ENCODE measurements at places on chromosomes 3 and 15.

DNA sequence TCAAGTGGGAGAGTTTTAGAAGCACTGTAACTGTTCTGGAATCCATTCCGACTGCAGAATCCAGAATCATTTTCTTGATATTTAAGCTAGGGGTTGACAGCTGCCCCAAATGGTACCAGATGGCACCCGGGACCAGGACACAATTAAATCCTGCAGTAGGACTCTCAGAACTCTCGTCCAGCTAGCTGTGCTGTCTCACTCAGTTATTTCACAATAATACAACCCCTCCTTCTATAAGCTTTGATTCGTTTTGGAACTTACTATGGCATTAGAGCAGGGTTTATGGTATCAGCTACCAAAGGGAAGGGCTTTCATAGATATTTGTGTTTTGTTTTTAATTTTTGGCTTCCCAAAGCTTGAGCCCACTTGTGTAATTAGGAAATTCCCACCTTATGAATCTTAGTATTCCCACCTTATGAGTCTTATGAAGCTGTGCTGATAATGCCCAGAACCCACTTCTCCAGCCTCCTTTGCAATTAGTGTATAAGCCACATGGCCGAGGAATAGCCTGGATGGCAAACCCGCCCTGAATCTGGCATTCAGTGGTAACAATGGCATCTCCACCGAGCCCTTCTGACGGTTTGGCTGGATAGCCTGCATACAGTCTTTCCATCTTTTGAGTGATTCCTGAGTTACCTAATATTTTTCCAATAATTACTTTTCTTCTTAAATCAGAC, 120.1 kb downstream of the UACA start:
- peak; percentile 34 for DNase-seq

DNA sequence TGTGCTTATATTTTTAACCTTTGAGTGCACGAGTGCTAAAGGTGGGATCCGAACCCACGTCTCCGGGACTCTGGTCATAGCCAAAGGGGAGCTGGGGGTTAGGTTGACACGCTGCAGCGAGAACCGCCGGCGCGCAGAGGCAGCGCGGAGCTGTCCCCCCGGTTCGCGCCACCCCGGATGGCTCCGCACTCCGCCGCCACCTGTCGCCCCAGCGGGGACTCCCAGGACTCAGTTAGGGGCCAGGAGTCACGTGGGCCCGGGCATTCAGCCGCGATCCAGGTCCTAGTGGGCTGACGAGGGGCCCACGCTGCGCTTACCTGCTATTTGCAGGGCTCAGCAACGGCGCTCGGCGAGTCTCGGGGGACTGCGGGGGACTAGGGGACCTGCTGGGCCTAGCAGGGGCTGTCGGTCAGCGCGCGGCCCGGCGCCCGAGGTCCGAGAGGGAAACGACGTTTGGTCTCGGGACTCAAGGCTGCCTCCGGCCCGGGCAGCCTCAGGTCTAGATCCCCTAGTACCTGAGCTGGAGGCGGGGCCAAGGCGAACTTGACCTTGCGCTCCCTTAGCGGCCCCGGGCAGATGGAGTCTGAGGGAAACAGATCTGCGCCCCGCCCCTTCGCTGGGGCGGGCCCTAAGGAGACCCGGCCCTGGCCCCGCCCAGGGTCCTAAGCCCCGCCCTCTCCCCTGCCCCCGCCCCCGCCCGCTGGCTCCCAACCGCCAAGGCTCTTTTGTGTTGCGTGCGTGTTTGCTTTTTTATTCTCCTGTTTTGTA, at the start of gene NMNAT3:
TSS of gene NMNAT3 (minus strand) at position 585 of the 768 bp plus-strand sequence. CDS start 50,248 bp downstream, outside the sequence.
- peak; percentile 89 for DNase-seq

- no peak for DNase-seq
Observed at GRCh38 chr3:115708540-115708939, 85.2 kb downstream of the GAP43 start.

DNA sequence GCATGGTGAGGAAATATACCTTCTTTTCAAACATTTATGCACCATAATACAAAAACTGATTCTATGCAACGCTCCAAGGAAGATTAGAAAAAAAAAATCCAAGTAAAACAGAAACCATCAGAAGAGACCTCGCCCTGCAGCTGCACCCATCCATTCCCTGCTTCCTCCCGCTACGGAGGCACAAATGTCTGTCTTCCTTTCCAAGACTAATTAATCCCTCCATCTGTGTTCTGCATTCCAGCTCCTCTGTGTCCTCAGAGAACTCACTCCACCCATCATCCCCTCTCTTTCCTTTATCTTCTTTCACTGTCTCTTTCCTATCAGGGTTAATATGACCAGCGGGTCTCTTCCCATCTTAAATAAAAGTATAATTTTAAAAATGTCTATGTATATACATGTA, 196.1 kb downstream of the ADAMTSL3 start:
- DNase-seq = peak; percentile 76

GRCh38 chr3:62187022-62187431, 186.3 kb downstream of the FEZF2 start:
- DNase-seq = peak; percentile 46

DNA sequence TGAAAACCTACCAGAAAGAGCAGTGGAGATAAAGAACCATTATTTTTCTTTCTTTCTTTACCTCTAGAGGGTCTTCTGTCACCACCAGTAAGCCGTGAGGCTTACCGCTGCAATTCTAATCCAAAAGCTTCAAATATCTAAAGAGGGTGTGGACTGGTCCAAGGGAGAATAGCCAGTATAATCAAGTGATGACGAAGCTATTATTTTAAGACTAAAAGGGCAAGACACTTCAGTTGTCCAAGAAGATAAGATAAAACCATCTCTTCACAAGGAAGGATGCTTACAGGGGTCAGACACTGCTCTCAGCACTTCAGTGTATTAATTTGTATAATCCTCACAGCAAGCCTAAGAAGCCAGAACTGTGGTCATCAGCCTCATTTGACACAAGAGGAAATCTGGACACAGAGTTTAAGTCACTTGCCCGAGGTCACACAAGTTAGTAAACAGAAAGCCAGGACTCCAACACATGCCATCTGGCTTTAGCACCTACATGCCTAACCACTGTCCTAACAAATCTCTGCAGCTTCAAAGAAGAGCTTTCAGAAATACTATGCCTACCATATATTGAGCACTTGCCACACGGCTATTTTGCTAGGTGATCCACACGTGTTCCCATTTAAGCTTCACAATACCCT, 14.6 kb downstream of the HDC start:
- DNase-seq = no peak

GRCh38 chr3:179072100-179072438, 460 bp upstream of the ZMAT3 start:
- DNase-seq = no peak

- DNase-seq = no peak
Observed at GRCh38 chr15:33051528-33051927, 143.0 kb downstream of the FMN1 start.

DNA sequence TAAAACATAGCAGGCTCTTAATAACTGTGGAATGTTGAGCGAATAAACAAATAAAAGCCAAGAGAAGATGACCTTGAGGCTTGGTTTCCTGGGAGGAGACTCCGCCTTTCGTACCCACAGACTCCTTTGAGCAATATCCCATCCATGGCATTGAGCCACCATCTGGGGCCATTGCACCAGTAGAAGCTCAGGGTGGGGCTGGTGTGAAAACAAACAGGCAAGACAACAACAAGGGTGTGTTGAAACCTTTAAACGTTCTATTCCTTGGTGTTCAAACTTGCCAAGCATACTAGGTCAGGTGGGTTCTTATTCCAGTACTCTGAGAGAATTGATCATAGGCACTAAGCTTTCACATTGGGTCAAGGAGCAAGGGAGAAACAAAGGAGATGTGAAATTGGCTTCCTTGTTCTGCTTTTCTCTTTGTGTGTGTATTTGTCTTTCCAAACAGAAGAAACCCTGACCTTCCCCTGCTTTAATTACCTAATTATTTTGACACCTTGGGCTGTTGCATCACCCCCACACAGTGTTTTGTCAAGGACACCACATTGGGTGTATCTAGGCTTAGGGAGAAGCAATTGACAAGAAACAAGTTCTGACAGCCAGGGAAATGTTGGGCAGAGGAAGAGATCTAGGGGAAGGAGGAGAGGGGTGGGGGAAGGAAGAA, 105.1 kb upstream of the BCL6 start:
- DNase-seq = no peak

GRCh38 chr15:91376038-91376437, 276.0 kb downstream of the SV2B start:
- DNase-seq = no peak

GRCh38 chr3:29186982-29187725, 93.7 kb upstream of the RBMS3 start:
- DNase-seq = no peak

GRCh38 chr3:194983121-194983520, 287.8 kb downstream of the XXYLT1 start:
- DNase-seq = no peak

DNA sequence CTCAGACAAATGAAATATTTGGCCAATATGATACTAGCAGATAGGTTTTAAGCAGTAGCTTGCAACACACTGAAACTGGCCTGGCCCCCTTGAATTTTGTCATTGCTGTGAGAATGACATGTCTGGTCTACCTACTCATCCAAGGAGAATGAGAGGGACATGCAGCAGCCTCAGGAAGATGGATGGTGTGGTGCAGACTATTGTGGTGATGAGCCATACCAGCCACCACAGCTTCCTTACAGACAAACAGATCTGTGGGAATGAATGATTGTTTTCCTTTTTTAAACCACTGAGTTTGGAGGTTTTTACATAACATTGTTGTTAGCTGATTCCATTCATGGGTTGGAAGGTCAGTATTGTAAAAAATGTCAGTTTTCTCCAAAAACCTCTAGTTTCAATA, 133.7 kb upstream of the POU1F1 start:
- no peak for DNase-seq

GRCh38 chr3:171788546-171789351, 21.5 kb downstream of the PLD1 start:
- DNase-seq = peak; percentile 79

- no peak for DNase-seq
Observed at GRCh38 chr3:76051145-76051544, 265.8 kb upstream of the ZNF717 start.

DNA sequence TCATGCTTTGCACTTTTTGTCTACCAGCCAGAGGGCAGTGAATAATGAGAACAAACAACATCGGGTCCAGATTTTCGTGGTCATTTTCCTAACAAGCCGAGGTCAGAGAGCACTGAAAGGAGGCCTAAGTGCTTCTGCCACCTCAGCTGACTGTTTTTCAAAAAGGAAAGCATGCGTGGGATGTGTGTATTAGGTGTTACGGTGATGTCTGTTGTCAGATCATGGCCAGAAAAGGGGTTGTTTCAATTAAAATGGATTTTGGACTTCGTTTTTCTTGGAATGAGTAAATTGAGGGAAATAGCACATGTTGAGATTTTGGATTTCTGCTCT, 99.5 kb downstream of the APBA2 start:
- no peak for DNase-seq

DNA sequence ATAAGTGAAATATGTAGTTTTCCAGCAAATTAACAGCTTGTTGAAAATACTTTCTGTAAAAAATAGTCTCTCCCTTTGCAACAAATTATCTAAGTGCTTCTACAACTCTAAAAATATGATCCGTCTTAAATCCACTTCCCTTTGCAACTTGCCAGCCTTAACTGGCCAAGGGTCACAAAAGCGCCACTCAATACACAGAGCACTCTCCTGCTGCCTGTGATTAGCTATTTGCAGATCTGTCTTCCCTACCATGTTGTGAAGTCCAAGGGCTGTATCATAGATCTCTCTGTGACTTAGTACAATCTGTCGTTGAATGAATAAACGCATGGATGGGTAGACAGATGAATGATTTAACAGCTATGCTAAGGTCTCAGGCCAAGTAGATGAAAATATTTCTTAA, 76.2 kb downstream of the ITGB5 start:
- DNase-seq = no peak

DNA sequence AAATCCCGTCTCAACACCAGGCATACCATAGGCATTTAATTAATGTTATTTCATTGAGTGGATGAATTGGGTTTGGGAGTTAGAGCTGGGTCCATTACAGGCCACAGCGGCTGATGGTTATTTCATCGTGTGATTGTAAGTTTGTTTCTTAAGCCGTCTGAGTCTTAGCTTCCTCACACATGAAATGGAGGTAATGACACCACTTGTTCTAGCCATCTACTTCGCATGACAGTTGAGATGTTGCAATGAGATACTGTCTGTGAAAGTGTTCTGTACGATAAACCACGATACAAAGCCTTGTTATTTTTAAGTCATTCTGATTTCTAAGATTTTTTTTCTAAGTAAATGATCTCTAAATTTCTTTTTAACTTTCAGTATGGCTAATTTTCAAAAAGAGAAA, 8.6 kb upstream of the TP63 start:
- no peak for DNase-seq

GRCh38 chr3:139935016-139935865, at the start of gene CLSTN2:
CLSTN2 (plus strand) TSS chr3:139935185.
- peak; percentile 84 for DNase-seq

DNA sequence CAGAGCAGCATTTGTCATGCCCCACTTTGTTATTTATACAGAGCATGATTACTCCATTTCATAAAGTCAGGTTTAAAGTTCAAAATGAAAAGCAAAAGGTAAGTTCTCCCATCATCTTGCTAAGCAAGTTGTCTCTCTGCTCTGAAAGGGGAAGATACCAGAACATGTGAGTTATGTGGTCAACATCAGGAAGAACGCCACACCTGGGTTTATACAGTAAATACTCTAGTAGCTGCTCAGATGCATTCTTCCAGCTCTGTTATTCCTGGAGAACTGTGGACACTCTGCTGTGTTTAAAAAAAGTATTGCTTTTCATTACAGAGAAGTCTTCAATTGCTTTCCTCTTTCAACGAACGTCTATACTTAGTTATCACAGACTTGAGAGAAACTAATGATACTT, 145.7 kb downstream of the PLCL2 start:
- no peak for DNase-seq

DNA sequence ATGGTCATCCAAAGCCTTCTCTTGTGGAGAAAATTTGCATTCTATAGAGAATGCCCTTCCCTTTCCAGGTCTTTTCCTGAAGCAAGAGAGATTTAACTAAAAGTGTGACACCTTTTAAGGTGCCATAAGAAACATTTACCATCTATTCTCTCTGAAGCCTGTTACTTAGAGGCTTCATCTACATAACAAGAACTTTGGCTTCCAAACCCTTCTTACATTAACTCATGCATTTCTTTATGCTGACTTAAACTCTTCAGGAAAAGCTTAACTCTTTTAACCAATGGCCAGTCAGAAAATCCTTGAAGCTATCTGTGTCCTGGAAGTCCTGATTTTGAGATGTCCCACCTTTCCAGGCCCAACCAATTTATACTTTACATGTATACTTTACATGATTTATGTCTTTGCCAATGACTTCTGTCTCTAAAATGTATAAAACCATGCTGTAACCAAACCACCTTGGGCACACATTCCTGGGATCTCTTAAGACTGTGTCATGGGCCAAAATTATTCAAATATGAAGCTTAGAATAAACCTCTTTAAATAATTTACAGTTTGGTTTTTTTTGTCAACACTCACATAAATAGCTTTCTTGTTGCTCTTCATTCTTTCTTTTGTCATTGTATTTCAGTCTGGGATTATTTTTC, 472.6 kb upstream of the NECTIN3 start:
- DNase-seq = no peak

GRCh38 chr3:135581806-135582205, 383.7 kb upstream of the PPP2R3A start:
- DNase-seq = no peak

DNA sequence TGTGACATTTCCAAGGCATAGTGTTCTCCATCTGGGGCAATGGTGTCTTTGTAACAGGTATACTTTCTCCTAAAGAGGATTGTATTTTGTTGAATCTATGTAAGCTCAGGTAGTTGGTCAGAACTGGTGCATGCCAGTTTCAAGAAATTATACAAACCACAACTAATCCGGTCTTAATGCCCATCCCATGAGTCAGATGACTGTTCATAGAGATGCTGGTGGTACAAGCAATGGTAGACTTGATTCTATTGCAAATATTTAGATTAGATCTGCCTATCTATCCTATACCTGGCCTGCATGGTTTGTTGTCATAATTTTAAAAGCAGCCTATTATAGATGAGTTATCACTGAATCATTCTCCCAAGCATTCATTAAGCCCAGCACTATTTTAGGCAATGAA, 43.5 kb downstream of the ATP13A5 start:
- DNase-seq = no peak

Data from tongue (tissue), 3 donors.